Endothelial cell of umbilical vein (primary cell): ENCODE measurements at places on chromosomes 1 and 21.

DNA sequence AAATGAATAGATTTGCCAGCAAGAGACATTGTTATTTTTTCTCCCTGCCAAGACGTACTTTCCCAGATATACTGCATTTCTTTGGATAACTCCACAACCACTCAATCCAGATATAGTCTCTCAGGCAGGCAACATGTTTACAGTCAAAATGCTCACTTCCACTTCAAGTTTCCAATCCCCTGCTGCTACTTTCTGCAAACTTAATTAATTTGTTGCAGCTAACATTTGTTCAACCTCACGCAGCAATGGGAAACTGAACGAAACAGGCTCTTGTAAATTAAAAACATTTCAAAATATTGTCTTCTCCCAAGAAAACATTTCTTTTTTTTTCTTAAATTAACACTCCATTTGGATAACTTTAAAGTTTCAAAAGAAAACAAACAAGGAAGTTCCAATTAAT lies 45.7 kb upstream of the PROX1 start:
- DNase-seq = no peak

DNA sequence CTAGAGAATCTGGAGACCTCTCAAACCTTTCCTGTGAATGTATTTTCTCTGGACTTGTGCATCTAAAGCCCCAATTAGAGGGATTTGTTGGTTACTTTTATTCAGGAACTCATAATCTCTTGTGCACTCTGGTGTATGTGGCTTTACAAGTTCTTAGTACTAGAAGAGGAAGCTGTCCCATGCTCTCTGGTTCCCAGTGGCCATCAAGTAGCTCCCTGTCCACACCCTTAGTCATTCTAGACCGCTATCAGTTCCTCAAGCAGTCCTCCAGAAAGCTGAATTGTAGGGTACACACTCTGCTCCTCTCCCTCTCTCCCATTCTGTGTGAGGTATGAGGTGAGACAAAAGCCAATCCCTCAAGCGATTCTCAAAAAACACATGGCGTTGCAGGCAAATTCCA lies 470.3 kb downstream of the PTPRC start:
- DNase-seq = no peak

- DNase-seq = no peak
These were observed 262.5 kb downstream of the GRIK1 start for GRCh38 chr21:29677326-29677725.

GRCh38 chr1:51070640-51071039 lies 31.4 kb upstream of the C1orf185 start:
- no peak for DNase-seq

DNA sequence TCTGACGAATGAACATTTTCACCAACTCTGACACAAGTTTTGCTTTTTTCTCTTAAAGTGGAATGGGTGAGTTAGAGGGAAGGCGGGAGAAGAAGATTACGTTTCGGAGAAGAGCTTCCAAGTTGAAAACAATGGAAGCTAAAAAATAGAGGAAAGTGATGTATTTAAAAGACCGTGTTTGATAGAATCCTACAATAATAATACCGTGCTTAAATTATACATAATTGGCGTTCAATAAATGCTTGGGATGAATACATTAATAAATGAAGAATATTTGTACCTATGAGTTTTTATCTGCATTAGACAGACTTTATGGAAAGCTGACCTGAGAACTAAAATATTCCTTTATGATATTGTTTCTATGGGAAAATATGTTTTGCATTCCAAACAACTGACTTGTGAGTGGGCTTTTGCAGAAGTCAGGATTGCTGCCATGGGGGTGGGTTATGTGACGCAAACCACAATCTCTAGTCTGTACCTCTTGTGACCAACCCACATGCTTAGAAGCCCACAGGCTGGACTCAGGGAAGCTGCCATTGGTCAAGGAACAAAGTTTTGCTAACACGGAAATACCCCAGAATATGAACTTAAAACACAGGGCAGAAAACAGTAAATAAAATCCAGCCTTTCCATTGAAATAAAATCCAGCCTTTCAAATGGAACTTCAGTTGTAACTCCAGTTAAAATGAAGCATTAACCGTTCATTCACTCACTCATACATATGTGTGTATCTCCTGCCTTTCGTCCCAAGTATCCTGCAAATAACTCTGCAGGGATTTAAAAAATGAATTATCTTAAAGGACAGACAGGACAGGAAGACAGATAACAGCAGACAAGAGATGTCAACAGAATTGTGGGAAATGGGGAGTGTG lies 21.3 kb upstream of the ATF3 start:
- DNase-seq = no peak

- DNase-seq = no peak
These were observed 20.3 kb downstream of the PTGS2 start for GRCh38 chr1:186659890-186660341.

GRCh38 chr1:60423146-60423780 lies 349.7 kb upstream of the C1orf87 start:
- peak; percentile 67 for DNase-seq

GRCh38 chr1:189803364-189803763 lies 674.3 kb downstream of the BRINP3 start:
- no peak for DNase-seq

DNA sequence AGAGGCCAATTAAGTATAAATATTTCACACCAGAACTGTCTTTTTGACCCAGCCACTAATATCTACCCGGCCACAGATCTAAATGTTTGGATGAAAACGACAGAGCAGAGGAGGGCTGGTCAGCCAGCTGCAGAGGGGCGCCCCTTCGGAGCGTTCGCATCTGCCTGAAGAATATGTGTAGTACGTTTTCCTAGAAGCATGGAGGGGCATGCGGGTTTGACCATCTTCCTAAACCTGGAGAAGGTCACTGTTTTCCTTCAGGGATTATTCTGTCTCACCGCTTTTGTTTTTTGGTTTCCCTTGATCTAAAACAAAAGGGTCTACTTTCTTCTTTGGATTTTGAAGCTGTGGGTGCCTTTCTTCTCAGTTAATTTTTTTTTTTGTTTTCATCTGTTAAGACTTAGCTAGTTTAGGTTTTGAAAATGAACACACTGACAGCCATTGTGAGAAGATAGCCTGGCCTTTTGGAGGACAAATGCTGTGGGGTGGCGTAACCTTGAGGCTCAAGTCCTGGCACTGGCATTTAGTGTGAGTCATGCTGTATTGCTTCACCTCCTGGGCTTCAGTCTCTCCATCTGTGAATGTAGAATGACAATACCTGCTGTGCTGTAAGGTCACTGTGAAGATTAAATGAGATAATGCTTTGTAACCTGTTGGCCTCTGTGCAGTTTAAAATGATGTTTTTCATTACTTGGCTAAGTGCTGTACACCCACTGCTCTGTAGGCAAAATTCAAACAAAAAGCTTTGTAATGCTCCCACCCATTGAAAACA lies 74.1 kb upstream of the IRF2BP2 start:
- peak; percentile 15 for DNase-seq

DNA sequence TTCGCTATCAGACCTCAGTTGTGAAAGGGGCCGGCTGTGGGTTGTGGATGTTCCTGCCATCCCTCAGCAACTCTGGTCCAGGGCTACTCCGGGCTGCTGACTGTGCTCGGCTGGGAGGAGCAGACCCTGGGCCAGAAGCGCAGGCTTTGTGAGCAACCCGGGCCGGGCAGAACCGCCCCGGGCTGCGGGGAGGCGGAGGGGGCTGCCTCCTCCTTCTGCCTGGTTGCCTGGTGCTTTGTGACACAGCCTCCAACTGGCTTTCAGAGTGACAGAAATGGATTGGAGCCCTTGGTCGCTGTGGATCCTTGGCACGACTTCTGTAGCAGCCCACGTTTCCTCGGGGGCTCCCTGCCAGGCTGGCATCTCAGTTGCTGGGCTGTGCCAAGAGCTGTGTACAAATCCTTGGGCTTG lies 10.0 kb downstream of the DRAXIN start:
- DNase-seq = no peak

DNA sequence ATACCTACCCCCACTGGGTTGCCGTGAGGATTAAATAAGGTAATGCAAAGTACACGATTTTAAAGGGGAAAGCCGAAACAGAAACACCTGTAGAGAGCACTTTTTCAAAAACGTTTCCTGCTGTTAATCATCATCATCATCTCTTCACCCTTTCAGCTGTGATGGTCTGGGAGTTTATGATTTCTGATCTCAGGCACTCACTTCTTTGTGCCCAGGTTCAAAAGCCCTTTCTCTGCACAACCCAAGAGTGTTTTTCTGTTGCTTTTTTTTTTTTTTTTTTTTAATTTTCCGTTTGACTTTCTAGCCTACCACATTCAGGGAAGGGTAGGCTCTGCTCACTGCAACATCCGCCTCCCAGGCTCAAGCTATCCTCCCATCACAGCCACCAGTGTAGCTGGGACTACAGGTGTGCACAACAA lies 936 bp upstream of the UBXN11 start:
- DNase-seq = no peak

- no peak for DNase-seq
These were observed 58.8 kb upstream of the C1orf115 start for GRCh38 chr1:220631238-220631815.

DNA sequence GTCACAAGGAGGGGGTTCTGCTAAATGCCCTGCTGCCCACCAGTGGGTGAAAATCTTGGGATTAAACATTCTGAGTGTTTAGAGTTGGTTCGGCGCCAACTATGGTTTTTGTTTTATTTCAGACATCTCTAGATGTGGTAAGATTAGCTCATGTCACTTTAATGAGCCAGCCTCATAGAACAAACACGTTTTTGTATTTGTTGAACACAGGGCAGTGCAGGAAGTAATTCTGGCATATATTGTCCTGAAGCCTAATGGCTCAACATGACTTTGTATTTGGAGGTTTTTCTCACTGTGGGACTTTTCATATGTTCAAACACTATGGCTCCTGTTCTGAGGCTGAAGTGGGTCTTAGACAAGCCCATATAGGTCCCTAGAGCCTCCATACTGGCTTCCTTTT lies 107.8 kb downstream of the NGF start:
- no peak for DNase-seq

- DNase-seq = no peak
These were observed 6.8 kb downstream of the IKBKE start for GRCh38 chr1:206477110-206477509.

- DNase-seq = no peak
These were observed 52.5 kb downstream of the LACTBL1 start for GRCh38 chr1:22920026-22920733.

DNA sequence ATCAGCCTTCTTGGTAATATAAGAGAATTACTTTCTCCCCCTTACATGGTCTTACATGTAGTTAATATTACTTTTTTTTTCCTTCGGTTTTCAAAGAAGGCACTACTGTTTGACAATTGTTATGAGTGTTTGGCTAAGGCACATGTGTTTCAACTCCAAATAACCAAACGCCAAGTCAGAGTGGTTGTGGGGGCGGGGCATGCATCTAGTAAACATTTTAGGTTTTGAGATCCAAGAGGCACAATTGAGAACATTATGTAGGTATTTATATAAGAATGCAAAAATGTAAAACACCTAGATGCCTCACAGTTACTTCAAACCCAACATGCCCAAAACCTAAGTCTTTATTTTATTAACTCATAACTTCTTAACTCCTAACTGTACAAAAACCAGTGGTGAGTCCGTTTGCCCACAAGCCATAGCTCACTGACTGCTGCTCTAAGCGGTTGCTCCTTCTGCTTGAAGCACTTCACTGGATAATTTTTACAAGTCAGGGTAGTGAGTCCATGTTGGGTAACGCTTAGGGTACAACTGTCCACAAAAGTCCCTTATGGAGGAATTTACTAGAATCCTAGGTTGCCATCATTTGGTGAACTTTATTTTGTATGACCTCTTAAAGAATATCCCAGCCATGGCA lies 189.9 kb downstream of the HUNK start:
- DNase-seq = no peak

DNA sequence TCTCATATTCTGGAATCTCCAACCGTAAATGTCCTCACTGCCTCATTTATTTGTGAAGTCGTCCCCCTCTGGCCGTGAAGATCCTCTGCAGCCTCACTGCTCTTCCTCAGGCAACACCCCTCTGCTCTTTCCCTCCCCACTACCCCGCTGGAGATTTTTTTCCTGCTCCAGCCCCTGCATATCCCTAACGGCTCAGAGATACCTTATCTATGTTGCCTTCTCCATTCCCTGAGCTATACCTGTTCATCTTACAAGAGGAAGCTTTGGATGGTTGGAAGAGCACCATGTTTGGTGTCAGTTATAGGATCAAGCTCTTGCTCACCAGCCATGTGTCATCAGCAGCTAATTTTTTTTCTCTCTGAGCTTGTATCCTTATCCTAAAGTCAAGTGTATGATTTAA lies 26.4 kb downstream of the LRRC8B start:
- no peak for DNase-seq

GRCh38 chr1:111690306-111690617 lies 48.9 kb downstream of the INKA2 start:
- peak; percentile 75 for DNase-seq

DNA sequence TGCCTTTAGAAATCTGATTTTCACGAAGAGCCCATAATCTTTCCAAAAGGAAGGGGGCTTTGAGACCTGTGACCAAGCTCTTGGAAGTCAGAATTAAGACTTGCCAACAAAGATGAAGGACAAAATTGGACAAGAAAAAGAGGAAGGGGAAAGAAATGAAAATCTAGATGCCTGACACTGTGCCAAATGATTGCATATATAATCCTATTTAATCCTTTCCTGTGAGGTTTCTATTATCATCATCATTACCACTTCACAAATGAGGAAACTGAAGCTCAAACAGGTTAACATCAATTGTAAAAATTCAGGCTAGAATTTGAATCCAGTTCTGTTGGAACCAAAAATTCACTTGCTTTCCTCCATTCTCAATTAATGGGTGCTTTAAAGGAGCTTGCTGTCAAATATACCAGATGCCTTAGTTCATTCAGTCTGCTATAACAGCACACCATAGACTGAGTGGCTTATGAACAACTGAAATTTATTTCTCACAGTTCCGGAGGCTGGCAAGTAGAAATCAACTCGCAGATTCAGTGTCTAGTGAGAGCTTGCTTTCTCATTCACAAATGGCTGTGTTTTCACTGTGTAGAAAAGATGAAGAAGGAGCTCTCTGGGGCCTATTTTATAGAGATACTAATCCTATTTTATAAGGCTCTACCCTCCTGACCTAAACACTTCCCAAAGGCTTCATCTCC lies 197.5 kb upstream of the ST6GALNAC5 start:
- DNase-seq = no peak

DNA sequence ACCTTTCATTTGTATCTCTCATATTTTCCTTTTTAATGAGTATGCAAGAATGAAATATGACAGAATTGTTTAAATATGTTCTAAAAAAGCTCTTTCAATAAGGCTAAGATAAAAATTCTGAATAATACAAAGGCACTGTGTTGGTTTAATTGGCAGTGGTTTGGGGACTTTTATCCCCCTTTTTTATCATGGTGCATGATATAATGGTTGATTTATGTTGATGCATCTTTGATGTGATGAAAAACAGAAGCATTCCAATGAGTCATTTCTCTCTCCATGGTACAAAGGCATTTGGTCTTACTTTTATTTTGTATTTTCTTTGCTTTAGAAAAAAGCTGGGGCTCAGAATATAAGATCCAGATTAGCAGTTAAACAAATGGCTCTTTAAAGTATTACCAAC lies 127.2 kb upstream of the GREM2 start:
- DNase-seq = no peak

DNA sequence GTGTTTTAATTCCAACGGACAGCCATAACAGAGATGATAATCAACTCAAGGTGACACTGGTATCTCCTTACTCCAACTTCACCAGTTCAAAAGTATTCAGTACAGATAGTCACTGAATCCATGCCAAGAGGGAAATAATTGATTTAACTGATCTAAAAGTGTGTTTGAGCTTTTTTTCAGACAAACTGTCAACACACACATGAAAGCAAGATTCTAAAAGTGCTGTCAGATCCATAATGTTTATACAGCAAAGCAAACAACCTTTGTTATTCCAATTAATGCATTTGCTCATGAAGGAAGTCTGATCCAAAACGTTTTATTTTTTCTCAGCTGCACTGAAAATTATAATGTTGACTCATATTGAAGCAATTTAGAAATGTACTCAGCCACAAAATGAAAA lies 5.9 kb upstream of the PRKAA2 start:
- no peak for DNase-seq
